ENCODE measurements at places on chromosomes 5 and 9.

- DNase-seq, result no peak
These were observed 232.6 kb downstream of the BNC2 start for GRCh38 chr9:16637911-16638310.

DNA sequence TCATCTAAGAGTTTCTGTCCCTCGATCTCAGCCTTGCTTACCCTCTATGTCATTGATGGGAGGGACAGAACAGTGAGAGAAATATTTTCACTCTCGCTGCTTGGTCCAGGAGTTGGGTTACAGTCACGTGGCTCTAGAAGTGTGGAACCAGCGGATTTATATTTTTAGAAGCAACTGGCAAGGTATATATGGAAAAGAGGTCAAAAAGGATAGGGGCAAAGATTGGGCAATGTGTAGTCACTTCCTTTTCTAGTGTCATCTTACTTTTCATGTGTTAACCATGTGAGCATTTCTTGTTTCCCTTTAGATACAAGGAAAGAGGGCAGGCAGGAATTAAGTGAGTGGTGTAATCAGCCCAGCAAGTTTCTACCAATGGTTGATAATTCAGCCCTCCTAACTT is 111.5 kb upstream of the ZNF366 start:
- no peak for DNase-seq

DNA sequence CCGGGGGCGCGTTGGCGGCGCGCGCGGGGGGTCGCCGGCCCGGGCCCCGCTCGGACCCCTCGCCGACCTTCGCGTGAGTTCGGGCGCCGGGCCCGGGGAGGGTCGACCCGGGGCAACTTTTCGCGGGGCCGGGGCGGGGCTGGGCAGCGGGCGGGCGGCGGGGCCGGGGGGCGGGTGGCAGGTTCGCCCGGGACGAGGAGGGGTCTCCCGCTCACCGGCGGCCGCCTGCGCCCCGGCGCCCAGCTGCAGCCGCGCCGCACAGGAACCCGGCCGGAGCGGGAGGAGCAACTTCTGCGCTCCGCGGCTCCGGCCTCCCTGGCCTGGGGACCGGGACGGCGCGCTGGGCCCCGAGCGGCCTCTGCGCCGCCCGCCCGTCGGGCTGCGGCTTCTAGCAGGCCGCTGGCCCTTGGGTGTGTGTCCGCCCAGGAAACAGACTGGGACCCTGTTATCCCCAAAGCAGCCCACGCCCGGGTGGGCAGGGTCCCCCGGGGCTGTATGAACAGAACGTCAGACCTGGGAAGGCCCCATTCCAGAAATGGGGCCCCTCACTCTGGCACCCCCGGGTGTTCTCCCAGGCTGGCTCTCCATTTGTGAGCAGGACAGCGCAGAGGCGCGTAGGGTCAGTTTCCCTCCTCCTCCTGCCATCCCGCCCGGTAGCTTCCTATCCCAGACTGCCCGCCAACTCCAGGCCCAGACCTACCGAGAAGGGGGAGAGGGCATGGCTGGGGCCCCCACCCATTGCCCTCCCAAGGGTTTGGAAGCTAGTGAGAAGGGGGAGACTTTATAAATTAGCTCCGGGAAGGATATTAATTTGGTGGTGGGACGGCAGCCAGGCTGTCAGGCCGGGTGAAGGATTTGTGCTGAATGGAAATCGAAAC is 708 bp downstream of the RXRA start:
- DNase-seq, result no peak

DNA sequence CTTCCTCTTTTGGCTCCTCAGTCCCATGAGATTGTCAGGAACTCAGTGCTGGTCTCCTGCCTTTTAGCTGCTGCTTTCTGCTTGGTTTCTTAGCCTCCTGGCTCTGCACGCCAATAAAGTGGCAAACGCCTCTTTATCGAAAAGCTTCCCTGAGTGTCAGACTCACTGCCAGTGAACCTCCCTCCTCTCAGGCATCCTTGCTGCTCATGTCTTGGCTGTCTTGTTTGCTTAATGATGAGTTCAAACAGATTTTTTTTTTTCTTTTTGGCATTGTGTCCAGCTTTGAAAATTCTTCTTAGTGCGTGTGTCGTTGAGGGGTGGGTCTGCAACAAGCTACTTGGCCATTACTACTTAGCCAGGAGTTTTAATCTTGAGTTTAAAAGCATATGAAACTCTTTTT is 14.9 kb downstream of the RASGRF2 start:
- DNase-seq, result no peak

GRCh38 chr9:9614607-9615006 is 998.2 kb downstream of the PTPRD start:
- DNase-seq, result no peak

Data from kidney epithelial cell (primary cell).